ENCODE measurements at places on chromosomes 11 and 22.

DNA sequence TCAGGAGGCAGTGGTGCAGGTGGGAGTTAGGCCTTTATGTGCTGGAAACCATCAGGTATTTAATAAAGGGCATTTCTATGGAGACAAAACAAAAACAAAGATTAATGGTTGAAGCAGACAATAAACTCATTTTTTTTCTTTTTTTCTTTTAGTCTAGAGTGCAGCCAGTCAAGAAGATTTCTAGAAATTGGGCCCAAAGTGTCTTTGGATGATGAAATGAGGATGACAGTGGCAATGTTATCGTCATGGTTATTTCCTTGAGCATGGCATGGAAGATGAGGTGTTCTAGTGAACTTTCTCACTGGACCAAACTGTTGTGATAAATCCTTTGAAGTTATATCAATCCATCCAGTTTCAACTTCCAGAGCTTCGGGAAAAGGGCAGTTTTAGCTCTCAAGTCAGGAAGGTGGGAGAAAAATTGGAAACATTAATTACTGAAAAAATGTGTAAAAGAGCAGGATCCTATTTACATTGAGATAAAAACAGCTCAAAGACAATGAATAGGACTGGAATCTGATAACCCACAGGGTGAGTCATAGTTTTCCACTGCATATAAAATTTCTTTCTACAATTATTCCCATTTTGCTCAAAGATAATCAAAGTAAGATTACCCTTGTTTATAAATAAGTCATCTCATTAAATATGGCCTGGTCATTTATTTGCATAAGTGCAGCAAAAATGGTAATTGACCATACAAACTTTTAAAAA is 33.0 kb downstream of the PRR5L start:
- no peak for DNase-seq

DNA sequence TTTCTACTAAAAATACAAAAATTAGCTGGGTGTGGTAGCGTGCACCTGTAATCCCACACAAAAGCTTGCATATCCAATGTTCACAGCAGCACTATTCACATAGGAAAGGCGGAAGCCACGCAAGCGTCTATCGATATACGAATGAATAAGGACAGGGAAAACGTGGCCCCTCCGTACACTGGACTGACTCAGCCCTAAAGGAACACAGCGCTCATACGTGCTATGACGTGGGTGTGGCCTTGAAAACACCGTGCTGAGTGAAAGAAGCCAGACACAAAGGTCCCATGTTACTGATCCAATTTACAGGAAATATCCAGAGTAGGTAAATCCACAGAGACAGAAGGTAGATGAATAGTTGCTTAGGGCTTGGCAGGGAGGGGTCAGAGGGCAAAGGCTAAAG is 7.0 kb downstream of the LMF2 start:
- no peak for DNase-seq

DNA sequence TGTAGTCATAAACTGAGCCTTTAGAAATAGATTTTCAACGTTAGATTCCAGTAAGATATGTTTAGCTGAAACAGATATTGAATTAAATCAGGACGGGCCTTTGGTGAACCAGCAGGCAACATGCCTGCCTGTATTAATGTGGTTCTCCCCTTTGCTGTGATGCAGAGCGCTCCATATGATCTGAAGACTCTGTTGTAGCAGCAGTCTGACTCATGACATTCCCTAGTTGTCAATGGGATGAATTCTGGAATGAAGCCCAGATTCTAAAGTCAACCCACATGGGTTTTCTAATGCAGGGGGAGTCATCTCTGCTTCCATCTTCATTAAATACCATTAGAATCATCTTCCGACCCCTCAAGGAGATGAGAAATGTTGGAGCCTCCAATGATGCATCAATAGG is 864.5 kb downstream of the NTM start:
- DNase-seq: no peak

DNA sequence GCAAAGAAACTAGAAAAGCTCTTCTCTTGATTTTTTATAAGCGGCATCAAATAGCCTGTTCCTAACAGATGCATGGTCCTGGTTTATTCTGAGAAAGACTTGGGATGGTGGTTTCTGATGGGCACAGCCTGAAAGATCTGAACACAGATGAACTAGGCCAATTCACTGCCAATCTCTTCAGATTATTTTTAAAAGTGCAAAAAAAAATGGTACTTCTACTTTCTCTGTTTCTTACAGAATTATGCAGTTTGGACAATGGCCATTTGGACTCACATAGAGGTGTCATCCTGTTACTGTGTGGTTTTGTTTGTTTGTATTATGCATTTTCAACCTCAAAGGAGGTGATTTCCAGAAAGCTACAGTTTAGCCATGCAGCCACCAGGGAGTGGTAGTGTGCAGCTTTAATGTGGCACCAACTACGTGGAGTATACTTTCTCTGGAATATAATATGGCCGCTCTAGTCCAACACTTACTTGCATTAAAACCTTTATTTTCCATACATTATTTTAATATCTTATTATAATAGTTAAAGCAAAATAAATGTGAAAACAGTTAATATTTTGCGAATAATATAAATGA is 469.8 kb upstream of the KIRREL3 start:
- no peak for DNase-seq

- DNase-seq: no peak
Measured at GRCh38 chr22:46068593-46069491, 81.5 kb upstream of the PPARA start.

GRCh38 chr11:94825031-94825430 is 56.9 kb downstream of the AMOTL1 start:
- no peak for DNase-seq

DNA sequence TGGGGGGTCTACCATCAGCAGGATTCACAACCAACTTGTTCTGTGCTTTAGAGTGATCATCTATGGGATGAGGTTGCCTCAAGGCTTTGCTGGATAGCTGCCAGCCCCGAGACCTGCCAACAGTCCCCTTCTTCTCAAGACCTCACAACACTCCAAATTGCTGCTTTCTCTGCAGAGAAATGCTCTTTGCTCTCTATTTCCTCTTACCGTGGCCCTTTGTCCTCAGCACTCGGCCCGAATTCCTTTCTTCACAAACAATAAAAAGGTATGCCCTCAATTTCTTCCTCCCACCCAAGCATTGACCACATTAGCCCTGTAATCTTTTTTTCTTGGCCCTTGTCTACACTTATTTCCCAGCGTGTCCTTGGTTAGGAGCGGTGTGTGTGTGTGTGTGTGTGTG is 147.4 kb upstream of the SNX19 start:
- no peak for DNase-seq

GRCh38 chr11:124043420-124043819 is 2.3 kb upstream of the OR10G7 start:
- no peak for DNase-seq

Data from epithelial cell of prostate (primary cell).